ENCODE measurements at places on chromosomes 16 and 17.

- no peak for ATAC-seq
- H3K36me3 ChIP-seq = no peaks in the 10 kb centered on the region
- H3K27me3 ChIP-seq = peaks cover 62% of the 10 kb centered on the region
Observed at GRCh38 chr17:79664930-79665737, 54.3 kb upstream of the RBFOX3 start.

DNA sequence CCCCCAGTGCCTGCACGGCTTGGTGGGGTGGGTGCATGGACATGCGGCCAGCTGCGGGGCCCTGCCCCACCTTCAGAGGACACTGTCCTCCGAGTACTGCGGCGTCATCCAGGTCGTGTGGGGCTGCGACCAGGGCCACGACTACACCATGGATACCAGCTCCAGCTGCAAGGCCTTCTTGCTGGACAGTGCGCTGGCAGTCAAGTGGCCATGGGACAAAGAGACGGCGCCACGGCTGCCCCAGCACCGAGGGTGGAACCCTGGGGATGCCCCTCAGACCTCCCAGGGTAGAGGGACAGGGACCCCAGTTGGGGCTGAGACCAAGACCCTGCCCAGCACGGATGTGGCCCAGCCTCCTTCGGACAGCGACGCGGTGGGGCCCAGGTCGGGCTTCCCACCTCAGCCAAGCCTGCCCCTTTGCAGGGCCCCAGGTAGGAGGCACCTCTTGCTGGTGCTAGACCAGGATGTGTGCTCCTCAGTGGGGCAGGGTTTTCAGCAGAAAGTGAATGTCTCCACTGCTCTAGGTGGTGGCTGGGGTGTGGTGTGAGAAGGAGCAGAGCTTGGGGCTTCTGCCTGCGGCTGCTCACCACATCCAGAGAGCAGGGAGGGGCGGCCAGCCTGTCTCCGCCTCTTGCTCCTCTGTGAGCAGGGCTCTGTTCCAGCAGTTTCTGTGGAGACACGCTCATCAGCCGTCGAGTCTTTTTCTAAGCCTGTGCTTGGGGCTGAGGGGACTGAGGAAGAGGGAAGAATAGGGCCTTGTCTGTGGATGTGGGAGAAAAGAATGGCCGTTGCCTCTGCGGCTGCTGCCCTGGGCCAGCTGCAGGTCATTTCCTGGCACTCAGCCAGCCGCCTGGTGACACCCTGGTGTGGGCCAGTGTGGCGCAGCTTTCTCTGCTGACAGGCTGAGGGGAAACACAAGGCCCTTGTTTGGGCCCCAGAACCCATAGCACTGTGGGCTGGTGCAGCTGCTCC is 2.2 kb downstream of the ZNF276 start:
- no peaks in the 10 kb centered on the region for H3K27me3 ChIP-seq
- peaks cover 46% of the 10 kb centered on the region for H3K36me3 ChIP-seq
- peak; percentile 43 for ATAC-seq
- H3K27ac ChIP-seq = peak overlapping the region; percentile 82

- no peak overlapping the region for H3K4me3 ChIP-seq
- H3K36me3 ChIP-seq = no peaks in the 10 kb centered on the region
- no peaks in the 10 kb centered on the region for H3K27me3 ChIP-seq
- H3K4me1 ChIP-seq = no peaks in the 10 kb centered on the region
- no peak overlapping the region for H3K27ac ChIP-seq
Observed at GRCh38 chr16:62190426-62190825, 154.2 kb upstream of the CDH8 start.

DNA sequence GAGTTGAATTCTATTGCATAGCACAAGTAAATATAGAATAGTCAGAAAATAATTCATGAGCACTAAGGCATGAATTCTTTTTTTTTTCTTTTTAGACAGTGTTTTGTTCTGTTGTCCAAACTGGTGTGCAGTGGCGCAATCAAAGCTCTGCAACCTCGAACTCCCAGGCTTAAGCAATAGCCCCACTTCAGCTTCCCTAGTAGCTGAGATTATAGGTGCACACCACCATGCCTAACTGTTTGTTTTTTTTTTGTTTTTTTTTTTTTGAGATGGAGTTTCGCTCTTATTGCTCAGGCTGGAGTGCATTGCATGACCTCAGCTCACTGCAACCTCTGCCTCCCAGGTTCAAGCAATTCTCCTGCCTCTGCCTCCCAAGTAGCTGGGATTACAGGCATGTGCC is 16.6 kb downstream of the TUBD1 start:
- no peak overlapping the region for H3K27ac ChIP-seq
- H3K27me3 ChIP-seq = no peaks in the 10 kb centered on the region
- ATAC-seq = no peak
- peaks cover 78% of the 10 kb centered on the region for H3K36me3 ChIP-seq

GRCh38 chr17:17151962-17152361 is 54.2 kb downstream of the PLD6 start:
- peaks cover 96% of the 10 kb centered on the region for H3K36me3 ChIP-seq
- H3K27ac ChIP-seq = peak overlapping the region; percentile 90
- H3K27me3 ChIP-seq = no peaks in the 10 kb centered on the region
- H3K4me1 ChIP-seq = peaks cover 52% of the 10 kb centered on the region
- peak overlapping the region; percentile 78 for H3K4me3 ChIP-seq

DNA sequence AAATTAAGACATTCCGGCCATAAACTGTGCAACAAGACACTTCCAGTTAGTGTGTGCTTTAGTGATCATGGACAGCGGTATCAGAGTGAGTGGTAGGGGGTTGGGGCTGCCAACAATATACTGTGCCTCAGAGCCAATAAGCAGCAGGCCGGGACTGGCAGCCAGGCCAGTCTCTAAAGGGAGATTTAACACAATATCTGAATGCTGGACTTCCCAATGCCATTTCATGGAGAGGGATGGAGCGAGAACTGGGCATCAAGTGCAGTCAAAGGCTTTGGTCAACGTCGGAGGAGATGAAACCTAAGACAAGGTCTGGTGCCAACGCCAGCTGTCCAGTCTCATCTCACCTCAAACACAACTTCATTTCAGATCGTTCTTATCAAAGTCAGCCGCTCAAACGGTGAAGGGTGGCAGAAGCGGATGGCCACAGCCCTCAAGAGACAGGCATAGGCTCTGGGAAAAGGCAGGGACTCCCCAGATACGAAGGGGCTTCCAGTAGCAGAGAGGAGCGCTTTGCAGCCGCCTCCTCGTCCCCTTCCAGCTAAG is 935 bp downstream of the USP32 start:
- peak overlapping the region; percentile 84 for H3K4me3 ChIP-seq
- H3K27ac ChIP-seq = peak overlapping the region; percentile 96
- no peaks in the 10 kb centered on the region for H3K36me3 ChIP-seq
- ATAC-seq = no peak
- no peaks in the 10 kb centered on the region for H3K27me3 ChIP-seq

- no peaks in the 10 kb centered on the region for H3K27me3 ChIP-seq
- H3K27ac ChIP-seq = no peak overlapping the region
- peaks cover 70% of the 10 kb centered on the region for H3K36me3 ChIP-seq
- no peak overlapping the region for H3K4me3 ChIP-seq
- ATAC-seq = no peak
Observed at GRCh38 chr16:88726981-88727380, 20.7 kb downstream of the CTU2 start.

DNA sequence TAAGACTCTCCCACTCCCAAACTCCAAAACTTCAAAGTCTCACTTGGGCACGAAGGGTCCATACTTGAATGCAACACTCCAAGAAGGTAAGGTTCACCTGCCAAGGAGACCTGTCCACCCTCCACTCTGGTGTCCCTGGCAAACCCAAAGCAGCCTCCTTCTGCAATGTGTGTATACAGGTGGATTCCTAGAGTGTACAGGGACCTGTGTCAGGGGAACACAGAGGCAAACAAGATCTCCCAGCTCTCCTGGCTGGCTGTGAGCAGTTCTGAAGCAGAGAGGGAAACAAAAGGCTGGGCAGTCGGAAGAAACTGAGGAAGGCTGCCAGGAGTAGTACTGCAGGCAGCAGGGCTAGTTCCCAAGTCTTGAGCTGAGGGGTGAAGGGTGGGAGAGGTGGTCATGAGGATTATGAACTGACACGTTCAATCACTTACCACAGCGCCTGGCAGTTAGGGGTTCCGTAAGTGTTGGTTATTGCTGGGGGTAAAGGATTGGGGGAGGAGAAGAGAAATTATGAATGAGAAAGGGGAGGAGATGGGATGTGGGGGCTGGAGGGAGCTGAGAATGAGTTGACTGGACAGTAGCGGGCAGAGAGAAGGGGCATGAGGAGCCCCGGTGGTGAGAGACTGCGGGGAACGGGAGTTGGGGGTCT is 795 bp downstream of the KCTD13 start:
- H3K27ac ChIP-seq = peak overlapping the region; percentile 97
- H3K36me3 ChIP-seq = peaks cover 54% of the 10 kb centered on the region
- H3K27me3 ChIP-seq = no peaks in the 10 kb centered on the region
- H3K4me3 ChIP-seq = peak overlapping the region; percentile 97
- peak; percentile 2 for ATAC-seq

GRCh38 chr17:58357312-58358297 is 5.6 kb upstream of the SUPT4H1 start:
- no peak overlapping the region for H3K27ac ChIP-seq
- H3K4me1 ChIP-seq = peaks cover 5% of the 10 kb centered on the region
- H3K36me3 ChIP-seq = peaks cover 8% of the 10 kb centered on the region
- ATAC-seq = no peak
